ENCODE measurements at places on chromosomes 6 and 20. TPM values are rescaled to one million over a fixed set of nuclear protein-coding genes. Genes with fewer than 3 reads are reported as not detected.
A peak's percentile ranks its signal among the peaks of the same experiment; 100 is the strongest.

- DNase-seq = no peak
These were observed 75.9 kb downstream of the EDN3 start for GRCh38 chr20:59376109-59376841.

GRCh38 chr6:41966961-41967311, 25.3 kb upstream of the CCND3 start:
- peak; percentile 97 for DNase-seq

CALHM4 gene
- not detected for total RNA-seq

GRCh38 chr20:11168026-11168425, 494.2 kb upstream of the JAG1 start:
- DNase-seq = no peak

- DNase-seq = no peak
These were observed 125.2 kb downstream of the TBC1D7 start for GRCh38 chr6:13203145-13203544.

DNA sequence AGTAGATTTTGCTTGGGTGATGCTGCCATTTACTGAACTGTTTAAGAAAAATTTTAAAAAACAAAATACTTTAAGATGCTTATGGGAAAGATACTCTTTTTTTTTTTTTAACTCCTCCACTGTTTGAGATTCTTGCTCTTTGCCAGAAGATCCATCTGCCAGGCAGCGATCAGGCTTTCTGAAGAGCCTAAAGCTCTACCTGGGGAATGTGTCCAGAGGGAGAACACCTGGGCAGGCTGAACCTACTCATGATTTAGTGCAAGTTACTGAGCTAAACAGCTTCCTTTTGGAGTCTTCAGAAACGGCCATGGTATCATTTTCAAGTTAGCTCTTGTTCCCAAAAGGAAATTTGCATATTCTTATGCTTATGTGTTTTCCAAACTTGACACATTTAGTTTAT, 23.5 kb upstream of the MLIP start:
- DNase-seq = no peak

DNA sequence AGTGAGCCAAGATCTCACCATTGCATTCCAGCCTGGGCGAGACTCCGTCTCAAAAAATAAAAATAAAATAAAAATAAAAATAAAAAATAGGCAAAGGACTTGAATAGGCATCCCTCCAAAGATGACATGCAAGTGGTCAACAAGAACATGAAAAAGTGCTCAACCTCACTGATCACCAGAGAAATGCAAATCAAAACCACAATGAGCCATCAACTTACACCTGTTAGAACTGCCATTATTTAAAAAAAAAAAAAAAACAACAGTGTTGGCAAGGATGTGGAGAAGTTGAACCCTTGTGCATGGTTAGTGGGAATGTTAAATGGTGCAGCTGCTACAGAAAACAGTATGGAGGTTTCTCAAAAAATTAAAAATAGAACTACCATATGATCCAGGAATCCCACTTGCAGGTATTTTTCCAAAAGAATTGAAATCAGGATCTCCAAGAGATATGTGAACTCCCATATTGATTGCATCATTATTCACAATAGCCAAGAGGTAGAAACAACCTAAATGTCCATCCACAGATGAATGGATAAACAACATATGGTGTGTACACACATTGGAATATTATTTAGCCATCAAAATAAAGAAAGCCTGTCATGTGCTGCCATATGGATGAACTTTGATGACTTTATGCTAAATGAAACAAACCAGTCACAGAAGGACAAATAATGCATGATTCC, 2.8 kb downstream of the C20orf203 start:
- no peak for DNase-seq

- DNase-seq = peak; percentile 91
These were observed at the start of gene BICRAL for GRCh38 chr6:42781796-42782688. Gene BICRAL (plus strand): TSS chr6:42782052. CDS start chr6:42822023, 39,971 bp downstream.

DNA sequence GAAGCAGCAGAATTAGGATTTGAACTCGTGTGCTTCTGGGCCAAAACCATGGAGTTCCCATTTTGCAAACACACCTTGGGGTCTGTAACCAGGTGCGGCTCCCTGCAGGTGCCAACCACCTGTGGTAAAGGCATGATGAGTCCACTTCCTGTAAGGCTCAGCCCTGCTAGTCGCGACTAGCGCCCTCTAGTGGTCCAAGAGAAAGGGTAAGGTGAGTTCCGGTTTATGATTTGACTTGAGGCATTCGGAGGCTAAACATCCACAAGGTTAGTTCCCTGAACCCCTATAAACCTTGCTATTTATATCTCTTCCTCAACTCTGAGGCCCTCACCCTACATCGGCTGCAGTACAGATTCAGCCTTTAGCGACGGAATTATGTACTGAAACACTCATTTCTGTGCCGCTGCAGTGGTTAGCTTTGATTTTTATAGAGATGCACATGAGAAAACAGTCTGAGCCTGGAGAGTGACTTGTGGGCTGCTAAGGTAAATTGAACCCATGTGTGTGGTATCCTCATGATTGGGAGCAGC, 173.4 kb downstream of the PLCB1 start:
- peak; percentile 14 for DNase-seq

- no peak for DNase-seq
These were observed 16.6 kb downstream of the DDO start for GRCh38 chr6:110398778-110399177.

DNA sequence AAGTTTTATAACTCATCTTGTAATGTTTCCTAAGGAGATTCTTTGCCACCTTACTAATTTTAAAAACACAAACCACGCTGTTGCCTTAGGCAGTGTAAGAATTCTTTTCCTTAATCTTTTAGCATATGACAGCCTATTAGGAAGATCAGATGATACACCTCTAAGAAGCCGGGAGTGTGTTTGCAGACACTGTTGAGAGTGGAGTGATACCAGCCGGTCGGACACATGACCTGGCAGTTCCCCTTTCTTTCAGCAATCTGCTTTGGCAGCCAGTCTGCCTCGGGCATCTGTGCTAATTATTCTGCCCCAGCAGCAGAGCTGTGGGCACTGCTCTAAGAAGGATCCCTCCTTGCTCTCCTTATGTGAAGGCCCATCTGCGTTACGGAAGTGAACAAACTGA, 50.9 kb downstream of the PLCB4 start:
- peak; percentile 40 for DNase-seq

GRCh38 chr20:51768759-51769517, 748 bp upstream of the ATP9A start:
- DNase-seq = peak; percentile 62

DNA sequence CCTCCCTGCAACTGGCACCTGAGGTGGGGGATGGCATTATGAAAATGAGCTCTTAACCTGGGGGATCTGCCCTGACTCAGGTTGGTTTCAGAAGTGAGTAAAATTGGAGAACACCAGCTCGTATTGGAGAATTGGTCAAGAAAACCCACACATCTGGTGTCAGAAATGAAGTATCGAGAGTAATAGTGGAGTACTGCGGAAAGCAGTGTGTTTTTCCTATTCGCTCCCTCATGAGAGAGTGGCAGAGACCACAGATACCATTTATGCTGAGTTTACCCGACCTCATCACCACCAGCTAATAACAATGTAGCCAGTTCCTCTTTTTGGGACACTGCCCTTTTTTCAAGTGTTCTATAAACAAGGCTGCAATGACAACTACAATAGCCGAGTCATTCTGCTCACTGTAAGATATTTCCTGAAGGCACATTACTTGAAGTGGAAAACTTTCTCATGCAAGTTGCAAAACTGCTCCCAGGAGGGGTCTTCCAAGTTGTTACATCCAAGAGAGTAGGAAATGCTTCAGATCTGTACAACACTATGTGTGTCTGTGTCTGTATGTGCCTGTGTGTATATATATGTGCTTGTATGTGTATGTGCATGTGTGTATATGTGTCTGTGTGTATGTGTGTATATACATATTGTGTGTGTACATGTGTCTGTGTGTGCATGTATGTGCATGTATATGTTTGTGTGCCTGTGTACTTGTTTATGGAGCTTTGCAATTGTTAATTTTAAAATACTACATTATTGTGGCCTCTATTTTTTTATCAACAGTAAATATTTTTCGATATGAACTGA, 106.0 kb upstream of the CST7 start:
- peak; percentile 27 for DNase-seq

- DNase-seq = no peak
These were observed 68.1 kb downstream of the PREX1 start for GRCh38 chr20:48759631-48760245.

- peak; percentile 14 for DNase-seq
These were observed 64.7 kb downstream of the SASH1 start for GRCh38 chr6:148407372-148407771.

DNA sequence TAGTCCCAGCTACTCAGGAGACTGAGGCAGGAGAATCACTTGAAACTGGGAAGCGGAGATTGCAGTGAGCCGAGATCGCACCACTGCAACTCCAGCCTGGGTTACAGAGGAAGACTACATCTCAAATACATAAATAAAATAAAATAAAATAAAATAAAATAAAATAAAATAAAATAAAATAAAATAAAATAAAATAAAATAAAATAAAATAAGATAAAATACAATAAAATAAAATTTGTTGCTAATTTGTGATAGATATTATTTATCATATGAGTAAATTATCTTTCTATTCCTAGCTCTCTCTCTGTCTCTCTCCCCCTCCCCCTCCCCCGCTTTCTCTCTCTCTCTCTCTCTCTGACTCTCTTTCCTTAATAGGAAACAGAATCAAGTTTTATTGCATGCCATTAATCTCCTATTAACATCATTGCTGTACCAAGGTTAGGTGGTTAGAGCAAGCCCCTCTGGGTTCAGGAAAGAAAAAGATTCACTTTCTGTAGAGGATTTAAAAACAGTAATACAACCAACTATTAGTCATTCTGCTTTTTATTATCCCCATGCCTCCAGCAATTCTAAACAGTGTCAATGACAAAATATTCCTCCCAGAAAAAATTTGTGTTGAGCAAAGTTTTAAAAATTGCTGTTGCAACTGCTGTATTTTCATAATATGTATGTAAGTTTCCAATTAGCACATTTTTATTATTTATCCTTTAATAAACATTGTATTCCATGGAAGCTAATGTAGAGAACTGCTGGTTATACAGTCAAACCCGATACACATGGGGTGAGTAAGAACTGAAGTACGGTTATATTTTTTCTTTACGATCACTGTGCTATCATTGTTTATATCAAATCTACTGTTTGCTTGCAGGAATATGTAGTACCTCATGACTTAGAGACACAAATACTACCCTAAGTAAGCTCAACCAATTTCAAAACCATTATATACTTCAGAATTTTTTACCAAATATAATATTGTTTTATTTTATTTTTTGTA, 22.1 kb downstream of the BMP5 start:
- no peak for DNase-seq

DNA sequence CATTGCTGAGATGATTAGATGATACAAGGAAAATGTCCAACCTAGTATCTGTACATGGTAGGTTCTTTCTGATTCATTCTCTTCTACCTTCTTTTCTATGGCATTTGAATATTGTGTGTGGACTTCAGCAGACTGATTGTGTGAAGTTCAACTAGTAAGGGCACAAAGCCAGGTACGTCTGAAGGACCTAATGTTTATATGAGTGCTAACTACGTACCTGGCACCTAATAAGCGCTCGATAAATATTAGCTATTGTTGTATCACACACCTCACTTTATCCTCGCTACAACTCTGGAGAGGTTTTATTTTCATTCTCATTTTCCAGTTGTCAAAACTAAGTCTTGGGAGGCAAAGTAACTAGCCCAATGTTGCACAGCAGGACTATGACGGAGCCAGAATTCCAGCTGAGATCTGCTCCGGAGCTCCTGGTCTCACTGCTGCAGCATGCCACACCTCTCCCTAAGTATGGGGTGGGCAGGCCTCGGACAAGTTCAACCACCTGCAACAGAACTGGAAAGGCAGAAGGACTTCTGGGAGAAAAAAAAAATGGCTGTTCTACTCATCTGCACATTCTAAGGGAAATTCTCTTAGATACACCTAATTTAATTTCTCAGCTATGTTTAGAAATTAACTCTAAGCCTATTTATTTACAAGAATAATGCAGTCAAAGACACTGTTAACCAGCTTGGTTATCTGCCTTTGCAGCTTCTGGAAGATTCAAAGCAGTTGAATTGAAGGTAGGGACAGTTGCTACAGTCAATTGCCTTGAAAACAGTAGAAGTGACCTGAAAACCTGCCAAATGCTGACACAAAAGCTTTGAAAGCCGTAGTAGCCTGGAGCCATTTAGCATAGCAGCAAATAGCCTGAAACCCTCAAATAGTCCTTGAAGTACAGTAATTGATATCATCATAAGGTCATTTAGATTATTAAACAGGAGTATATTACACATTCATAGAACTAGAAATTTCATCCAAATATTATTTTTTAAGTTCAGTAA, 165.0 kb downstream of the PDE7B start:
- no peak for DNase-seq

XKR7 gene
- 8.1 TPM for total RNA-seq

- no peak for DNase-seq
These were observed 5.3 kb downstream of the PXDC1 start for GRCh38 chr6:3746119-3746691.

- DNase-seq = peak; percentile 74
These were observed 15.0 kb upstream of the IFNGR1 start for GRCh38 chr6:137233911-137234863.

SMOC2 gene
- 0.68 TPM for total RNA-seq

DNA sequence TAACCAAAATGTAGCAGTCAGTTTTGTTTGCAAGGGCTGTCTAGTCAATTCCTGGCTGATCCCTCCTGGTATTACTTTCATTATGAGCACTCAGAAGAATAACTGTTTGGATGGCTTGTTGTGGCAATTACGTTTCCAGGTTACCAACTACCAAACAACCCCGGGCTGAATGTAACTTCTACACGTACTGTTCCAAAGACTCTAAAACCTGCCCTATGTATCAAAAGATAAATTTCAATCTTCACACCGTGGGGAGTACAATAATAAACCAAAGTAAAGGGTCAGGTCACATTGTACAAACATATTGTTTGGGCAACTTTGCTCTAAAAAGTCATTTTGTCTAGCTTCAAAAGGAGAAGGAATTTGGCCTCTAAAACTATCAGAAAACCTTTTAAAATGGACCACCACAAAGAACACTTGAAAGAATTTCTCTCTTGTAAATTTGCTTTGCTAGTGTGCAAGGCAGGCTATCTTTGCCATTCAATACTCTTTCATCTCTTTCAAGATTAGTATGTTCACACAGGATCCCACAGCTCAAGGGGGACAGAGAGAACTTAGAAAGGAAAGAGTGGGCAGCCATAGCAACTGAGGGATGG, 27.6 kb downstream of the DCDC2 start:
- DNase-seq = peak; percentile 47

Data from Caki2 (cell line).